Lung microvascular endothelial cell (primary cell): ENCODE measurements at places on chromosomes 5 and 9.

GRCh38 chr5:81853030-81853357 lies 102.1 kb upstream of the SSBP2 start:
- DNase-seq, result no peak

DNA sequence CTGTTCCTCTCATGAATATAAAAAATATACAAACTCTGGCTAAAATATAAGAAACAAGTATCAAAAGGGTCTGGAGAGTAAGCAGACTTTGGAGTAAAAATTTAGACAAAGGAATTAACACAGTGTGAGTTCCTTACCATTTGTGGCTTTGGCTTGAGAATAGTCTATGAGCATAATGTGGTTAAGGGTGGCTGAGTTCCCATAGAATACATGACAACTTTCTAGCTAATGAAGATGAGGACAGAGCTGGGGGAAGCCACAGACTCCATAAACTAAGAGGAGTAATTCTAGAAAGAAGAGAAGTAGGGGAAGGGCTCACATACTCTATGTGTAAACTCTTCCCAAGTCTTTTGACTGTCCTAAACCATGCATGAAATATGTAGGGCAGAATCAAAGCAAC lies 79.4 kb downstream of the CAAP1 start:
- no peak for DNase-seq

GRCh38 chr5:15366676-15367391 lies 133.1 kb upstream of the FBXL7 start:
- peak; percentile 93 for DNase-seq

DNA sequence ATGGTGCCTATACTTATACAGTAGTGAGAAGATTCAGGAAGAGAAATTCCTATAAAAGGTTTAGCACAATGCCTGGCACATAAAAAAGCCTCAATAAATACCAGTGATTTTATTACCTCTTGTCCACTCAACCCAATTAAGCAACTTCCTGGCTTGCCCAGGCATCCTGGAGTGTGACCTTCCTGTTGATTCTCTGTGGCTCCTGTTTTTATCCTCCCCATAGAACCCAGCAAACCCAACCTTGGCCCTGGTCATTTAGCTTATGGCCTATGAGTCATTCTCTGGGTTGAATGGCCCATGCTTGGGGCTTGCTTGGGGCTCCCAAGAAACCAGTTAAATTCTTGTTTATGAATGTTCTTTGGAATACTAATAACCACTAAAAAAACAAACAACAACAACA lies 21.4 kb upstream of the SPARC start:
- DNase-seq, result peak; percentile 39

DNA sequence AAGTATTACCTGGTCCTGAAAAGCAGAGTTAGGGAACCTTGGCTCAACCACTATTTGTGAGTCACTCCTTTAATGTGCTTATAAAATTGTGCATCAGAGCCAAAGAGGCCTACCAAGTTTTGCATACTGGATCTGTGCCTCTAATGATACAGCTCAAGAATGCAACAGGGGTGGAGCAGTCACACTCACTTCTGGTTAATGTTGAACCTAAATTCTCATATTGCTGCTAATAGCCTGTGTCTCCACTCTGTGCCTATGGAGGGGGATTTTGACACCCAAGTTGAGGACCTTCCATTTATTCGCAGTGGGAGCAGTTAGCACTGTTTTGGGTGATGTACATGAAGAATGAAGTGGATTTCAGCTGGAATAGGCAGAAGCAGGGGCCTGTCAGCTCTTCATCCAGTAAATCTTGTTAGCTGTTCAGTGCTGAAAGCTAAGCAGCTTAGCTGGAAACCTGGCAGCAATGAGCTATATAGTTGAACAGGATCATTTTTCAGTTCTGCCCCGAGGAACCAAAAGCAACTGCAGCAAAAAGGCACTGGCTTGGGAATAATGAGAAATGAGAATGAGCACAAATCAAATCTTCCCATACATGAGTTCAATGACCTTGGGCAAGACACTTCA lies 9.7 kb downstream of the SH3TC2 start:
- DNase-seq, result no peak

GRCh38 chr9:127781806-127782205 lies 3.3 kb upstream of the SH2D3C start:
- peak; percentile 83 for DNase-seq
